ENCODE measurements at places on chromosomes 12 and 14. TPM values are rescaled to one million over a fixed set of nuclear protein-coding genes. Genes with fewer than 3 reads are reported as not detected.

KLHDC1 gene
- polyA plus RNA-seq, result 1.6 TPM

GDF3 gene
- not detected for polyA plus RNA-seq

C12orf60 gene
- 0.95 TPM for polyA plus RNA-seq

GRCh38 chr12:6764011-6764828 lies 1.9 kb upstream of the PTMS start:
- DNase-seq, result peak; percentile 51

DNA sequence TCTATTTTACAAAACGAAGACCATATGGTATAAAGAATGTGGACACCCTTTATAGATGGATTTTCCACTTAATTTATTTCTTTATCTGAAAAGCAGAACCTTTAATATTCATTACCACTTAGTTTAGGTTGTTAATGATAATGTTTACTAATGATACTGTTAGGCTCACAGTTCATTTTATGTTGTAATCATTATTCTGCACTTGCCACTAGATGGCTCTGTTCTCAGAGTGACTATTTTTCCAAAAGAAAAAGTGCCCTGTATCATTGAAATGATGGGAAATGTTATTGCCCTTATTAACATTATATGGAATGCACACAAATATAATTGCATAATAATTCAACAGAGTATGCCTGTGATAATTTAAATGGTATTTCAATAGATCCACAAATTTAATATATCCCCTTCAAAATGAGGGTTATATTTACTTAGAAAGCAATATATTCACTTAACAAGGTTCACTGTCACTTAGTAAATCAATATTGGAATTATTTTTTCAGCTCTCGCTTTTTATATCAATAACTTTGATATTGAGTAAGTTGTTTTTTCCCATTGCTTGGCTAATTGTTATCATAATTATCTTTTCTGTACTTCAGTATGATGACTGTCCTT lies 95.7 kb downstream of the PDE3A start:
- DNase-seq, result no peak

All from CD8-positive, alpha-beta memory T cell (primary cell).